Stimulated activated CD8-positive, alpha-beta memory T cell treated with anti-CD3 and anti-CD28 coated beads, Interleukin-4, amount 100 ng/mL, for 4 hours (primary cell): ENCODE measurements at places on chromosomes 16 and 17.

DNA sequence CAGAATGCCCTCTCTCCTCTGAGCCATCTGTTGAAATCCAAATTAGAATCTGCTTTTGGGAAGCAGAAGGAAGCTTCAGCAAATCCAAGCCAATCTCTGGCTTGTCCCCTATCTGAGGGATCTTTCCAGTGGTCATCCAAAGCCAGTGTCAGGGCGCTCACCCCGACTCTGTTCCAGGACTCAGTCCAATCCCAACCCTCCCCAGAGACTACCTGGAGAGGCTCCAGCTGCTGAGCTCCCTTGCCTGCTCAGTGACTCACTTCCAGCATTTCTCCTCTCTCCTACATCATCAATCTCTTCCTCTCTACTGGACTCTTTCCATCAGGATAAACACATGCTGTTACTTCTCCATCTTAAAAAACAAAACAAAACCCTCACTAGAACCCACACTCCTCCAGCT, 2.4 kb downstream of the MATCAP1 start:
- no peak for DNase-seq

GRCh38 chr17:7523033-7523432, 25.8 kb upstream of the TNFSF12 start:
- no peak for DNase-seq

GRCh38 chr17:6994666-6995256, 1.1 kb upstream of the ALOX12 start:
- DNase-seq: no peak

DNA sequence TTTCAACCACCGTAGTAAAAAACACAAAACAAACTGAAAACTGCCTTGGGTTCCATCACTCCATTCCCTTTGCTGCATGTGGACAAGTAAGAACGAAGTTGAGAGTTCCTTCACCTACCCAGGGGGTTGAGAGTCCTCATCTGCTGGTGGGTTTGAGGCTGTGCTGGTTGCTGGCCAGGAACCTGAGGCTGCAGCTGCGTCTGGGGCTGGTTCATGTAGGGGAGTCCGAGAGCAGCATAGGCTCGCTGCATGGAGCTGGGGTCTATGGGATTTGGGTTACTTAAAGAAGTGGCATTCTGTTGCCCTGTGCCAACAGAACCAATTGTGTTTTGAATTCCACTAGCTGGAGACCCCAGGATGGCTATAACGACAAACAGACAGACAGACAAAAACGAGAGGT, 65.2 kb upstream of the TRAP1 start:
- no peak for DNase-seq

GRCh38 chr16:63653044-63653839, 1468.6 kb downstream of the CDH11 start:
- DNase-seq: no peak
